ENCODE measurements at places on chromosomes 3 and 15.

DNA sequence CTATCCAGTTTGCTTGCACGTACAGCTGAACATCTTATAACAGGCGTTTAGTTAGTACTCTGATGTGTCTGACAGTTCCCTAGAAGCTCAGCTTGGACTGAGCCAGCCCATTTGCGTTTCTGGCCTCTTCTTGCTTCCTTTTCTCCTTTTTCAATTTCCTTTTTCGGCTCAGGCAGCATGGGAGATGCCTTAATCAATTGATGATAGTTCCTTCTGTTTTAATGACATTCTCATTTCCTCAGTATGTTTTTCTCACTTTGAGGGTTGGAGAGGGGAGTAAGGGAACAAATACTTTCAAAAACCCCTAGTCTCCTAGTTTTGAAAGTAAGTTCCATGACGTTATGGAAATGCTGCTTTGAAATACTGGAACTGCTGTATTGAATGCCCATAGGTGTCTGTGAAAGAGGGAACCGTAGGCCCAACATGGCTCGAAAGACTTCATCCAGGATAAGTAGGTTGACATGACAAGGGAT lies 18.9 kb downstream of the IL1RAP start:
- DNase-seq = no peak

GRCh38 chr3:36521007-36521379 lies 140.7 kb downstream of the STAC start:
- DNase-seq = no peak

GRCh38 chr15:68593341-68593740 lies 14.5 kb downstream of the CORO2B start:
- no peak for DNase-seq

- no peak for DNase-seq
Measured at GRCh38 chr15:77584201-77584600, 48.5 kb downstream of the LINGO1 start.

DNA sequence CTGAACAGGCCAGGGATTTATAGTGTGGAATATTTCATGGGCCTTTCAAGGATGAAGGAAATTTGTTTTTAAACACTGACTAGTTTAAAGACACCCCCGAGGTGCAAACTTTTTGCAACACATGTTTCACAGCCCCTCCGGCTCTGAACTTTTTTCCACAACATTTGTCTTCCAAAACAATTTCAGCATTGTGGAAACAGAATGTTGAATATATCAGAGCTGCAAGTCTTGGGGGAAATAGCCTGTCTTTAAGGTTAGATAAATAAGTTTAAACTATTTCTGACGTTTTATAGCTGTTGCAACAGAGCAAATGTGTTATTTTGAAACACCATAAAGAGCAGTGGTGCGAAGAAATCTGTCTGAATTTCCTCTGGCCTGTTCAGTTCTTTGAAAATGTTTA lies 229.2 kb upstream of the GOLGA6L4 start:
- DNase-seq = no peak

GRCh38 chr3:134807189-134807588 lies 12.1 kb downstream of the EPHB1 start:
- no peak for DNase-seq

DNA sequence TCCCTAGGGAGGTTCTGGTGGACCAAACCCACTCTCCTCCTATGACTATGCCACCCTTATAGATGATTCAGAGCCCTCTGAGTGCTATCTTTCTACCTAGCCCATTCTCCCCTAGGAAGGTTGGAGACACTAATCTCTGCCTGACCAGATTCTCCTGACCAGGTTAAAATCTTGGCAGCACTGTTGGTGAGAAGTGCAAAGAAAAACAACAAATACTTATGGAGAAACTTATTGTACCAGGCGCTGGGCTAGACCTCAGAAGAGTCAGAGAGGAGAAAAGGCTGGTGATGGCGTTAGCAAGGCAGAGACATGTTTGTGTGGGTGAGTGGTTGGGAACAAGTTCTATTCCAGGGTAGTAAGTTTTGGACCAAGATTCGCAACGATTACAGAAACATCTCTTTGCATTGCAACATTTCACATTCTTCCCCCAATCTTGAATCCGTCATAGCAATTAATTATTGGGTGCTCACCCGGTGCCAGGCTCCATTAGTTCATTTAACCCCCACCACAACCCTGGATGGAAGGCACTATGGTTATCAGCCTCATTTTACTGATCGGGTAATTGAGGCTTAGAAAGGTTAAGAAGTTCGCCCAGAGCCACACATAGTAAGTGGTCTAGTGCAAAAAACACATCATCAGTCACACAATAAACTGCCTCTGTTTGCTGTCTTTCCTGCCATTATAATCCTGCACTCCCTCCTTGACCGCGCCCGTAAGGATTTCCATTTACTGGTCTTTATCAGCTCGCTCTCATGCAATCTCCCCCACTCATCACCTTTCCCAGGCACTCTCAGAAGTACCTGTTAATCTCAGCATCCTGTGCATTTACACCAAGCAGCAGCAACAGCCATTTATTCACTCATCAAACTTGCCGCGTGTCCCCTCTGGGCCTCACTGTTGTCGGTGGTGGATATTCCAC lies 655 bp upstream of the TSPAN3 start:
- DNase-seq = no peak

DNA sequence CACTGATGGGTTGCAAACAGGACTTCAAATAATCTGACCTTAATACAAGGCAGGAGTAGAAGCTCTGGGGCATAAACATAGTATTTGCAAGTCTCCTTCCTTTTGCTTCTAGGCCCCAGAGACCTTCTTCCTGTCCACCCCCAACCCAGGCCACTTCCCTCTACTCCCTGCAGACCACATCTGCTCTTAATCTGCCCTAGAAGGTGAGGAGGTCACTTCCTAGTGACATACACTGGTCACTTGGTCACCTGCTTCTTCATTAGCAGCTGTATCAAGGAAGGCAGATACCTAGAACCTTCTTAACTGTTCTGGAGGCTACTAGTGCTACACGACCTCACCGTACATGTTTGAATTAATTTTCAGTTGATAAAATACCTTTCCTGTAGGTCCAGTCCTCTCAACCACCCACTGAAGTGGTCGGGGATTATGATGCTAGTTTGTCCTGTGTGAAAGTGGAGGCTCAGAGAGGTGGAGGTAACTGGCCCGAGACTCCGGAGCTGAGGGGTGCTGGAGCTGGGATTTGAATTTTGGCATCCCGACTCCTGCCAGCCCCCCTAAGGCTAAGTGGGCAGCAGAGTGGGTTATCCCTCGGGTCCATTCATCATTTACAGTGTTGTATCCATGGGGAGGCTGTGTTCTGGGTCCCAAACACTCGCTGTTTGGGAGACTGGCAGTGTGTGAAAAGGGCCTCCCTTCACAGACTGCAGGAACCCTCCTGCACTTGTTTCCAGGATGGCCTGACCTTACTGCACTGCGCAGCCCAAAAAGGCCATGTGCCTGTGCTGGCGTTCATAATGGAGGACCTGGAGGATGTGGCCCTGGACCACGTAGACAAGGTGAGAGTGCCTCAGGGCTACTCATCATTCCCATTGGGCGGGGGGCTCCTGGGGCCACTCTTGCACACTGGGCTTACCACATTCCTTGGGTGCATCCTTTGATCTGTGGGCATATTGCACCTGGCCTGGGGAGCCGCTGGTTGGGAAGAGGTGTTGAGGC lies 13.9 kb downstream of the ANKDD1A start:
- no peak for DNase-seq

DNA sequence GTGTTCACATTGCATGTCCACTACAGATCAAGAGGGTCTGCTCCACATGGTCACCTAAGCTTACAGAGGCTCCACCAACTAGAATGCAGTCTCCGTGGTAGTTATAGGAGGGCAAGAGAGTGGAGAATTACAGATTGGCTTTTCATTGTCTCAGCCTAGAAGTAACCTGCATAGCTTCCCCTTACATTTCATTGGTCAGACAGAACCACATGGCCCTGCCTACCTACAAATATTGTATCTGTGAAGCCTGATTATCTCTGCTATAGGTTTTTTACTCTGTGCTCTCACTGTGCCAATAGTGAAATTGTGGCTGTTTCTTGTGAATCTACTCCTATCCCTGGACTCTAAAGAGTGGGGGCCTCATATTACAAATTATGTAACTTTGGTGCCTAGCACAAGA lies 2.5 kb upstream of the TLNRD1 start:
- DNase-seq = no peak

GRCh38 chr3:131151-131888 lies 65.2 kb upstream of the CHL1 start:
- no peak for DNase-seq

GRCh38 chr15:49809894-49810609 lies 189.2 kb downstream of the DTWD1 start:
- DNase-seq = no peak

DNA sequence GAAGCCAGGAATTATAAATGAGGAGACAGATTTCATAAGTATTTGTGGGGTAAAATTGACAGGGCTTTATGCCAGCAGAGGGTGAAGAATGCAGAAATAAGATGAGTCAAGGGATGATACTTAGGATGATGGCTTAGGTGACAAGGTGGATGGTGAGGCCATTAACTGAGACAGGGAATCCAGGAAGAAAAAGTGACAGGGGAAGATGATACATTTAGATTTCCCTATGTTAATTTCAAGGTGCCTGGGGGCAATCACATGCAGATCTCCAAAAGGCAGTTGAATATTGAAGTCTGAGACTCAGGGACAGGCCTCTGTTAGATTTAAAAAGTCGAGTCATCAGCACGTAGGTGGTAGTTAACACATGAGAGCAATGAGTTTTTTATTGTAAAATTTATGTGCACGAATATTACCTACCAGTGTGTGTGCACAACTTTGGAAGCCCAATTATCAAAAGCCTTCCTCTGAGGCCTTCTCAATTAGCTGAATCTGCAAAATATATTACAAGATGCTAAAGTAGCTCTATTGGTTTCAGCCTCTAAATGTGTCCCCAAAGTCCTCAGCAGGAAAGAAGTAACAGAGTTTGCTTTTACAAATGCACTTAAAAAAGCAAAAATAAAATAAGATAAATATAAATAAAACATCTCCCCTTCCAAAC lies 67.9 kb upstream of the CHL1 start:
- no peak for DNase-seq

- no peak for DNase-seq
Measured at GRCh38 chr3:11312166-11312565, 40.0 kb downstream of the ATG7 start.

GRCh38 chr15:45594835-45595530 lies 7.8 kb downstream of the BLOC1S6 start:
- DNase-seq = no peak

GRCh38 chr15:101528108-101528916 lies 38.8 kb upstream of the PCSK6 start:
- no peak for DNase-seq

DNA sequence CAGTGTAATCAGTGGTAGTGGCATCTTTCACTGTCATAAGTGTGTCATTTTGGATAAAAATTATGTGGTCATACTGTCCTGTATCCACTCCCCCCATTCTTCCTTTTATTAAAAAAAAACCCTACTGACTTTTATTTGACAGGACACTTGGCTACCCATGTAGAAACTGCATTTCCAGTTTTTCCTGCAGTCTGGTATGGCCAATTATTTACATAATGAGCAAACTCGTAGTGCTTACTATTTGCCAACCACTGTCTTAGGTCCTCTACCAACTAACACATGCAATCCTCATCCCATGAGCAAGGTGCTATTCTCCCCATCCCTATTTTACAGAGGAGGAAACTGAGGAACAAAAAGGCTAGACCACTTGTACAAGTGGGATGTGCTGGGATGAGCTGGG lies 129.1 kb downstream of the MECOM start:
- no peak for DNase-seq

- no peak for DNase-seq
Measured at GRCh38 chr3:146262371-146263110, 11.6 kb upstream of the PLSCR4 start.

- DNase-seq = no peak
Measured at GRCh38 chr15:86203462-86203861, 123.8 kb downstream of the AGBL1 start.

- no peak for DNase-seq
Measured at GRCh38 chr15:67717776-67718175, 107.5 kb upstream of the SKOR1 start.

- no peak for DNase-seq
Measured at GRCh38 chr3:148998715-148999423, 7.5 kb downstream of the GYG1 start.

GRCh38 chr3:70383360-70383831 lies 71.0 kb upstream of the MDFIC2 start:
- DNase-seq = no peak

- peak; percentile 29 for DNase-seq
Measured at GRCh38 chr3:121483290-121483689, 62.5 kb downstream of the POLQ start.

DNA sequence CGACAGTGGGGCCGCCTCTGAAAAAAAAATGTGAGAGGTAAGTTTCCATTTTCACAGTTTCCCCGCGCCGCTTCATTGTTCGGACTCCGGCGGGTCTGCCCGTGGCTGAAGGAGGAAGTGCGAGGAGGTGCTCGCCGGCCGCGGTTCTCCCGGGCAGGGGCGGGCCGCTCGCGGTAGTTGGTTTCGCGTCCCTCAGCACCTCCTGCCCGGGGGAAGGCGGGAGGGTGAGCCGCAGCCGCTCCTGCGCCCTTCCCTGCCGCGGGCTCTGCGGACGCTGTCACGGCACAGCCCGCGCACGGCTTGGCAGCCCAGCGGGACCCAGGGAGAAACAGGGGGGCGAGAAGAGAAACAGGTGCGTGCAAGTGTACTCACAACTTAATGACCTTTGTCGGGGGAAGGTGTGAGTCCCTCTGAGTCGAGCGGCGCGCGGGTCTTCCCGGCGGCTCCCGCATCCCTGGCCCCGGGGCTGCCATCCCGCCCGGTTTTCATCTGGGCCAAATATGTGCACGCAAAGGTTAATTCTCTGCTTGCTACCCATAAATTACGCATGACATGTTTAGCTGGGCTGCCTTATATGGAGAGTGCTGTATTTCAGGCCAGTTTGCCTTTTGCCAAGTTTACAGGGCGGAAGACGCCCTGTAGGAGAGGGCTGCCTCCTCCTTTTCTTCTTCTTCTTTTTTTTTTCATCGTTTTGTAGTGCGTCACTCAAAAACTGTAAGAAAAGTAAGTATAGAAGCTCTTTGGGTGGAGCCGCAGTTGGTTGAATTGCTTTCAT lies 514 bp downstream of the MBNL1 start:
- DNase-seq = peak; percentile 93

DNA sequence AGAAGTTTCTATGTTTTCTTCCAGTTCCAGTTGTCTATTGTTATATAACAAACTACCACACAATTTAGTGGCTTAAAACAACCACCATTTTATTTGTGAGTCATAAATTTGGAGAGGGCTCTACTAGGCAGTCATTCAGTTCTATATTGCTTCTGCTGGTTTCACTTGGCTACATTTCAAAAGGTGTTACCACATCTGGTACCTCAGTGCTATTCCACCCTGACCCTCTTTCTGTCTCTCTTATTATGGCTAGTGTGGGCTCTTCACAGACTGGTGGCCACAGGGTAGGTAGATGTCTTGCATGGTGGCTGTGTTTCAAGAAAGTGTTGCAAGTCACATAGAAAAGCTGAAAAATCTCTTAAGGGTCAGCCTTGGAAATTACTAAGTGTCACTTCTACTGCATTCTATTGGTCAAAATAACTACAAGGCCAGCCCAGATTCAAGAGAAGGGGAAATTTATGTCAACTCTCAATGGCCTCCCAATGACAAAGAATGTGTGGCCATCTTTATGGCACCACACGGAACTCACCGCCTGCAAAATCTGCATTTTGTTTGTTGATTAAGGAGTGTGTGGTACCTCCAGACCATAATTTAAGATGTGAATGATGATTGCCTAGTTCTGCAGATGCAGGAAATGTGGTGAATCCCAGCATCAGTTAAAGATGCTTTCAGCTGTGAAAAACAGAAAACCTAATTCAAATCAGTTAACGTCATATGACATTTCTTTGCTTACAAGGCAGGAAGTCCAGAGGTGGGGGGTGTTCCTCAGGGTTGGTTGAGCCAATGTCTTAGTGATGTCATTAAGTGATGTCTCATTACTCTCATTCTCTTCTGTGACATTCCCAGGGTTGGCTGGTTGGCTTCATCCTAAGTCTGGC lies 105.8 kb upstream of the RASGRP1 start:
- DNase-seq = no peak

Measured in astrocyte of the spinal cord (primary cell).